ENCODE measurements at places on chromosomes 13 and 19.

DNA sequence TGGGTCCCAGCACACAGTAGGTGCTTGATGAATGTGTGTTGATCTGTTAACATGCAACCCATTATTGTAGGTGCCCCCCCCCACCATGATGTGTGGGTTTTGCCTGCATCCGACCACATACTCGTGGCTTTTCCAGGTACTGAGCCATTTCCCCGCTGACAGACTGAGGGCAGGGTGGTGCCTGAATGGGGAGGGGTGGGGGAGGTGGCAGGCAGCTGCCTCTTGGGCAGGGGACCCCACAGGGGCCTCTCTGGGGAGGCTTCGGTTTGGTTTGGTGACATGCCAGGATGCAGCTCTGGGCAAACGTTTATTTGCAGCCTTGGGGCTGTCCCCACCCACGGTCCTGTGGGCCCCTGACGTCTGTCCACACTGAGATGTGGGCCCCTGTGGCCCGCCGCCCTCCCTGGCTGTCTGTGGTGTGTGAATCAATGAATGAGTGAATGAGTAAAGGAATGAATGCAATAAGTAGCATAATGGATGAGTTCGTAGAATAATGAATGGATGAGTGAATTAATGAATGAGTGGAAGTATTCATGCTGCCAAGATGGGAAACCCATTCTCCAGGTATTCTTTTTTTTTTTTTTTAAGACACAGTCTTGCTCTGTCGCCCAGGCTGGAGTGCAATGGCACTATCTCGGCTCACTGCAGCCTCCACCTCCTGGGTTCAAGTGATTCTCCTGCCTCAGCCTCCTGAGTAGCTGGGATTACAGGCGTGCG, 9.0 kb upstream of the JUND start:
- DNase-seq: no peak

DNA sequence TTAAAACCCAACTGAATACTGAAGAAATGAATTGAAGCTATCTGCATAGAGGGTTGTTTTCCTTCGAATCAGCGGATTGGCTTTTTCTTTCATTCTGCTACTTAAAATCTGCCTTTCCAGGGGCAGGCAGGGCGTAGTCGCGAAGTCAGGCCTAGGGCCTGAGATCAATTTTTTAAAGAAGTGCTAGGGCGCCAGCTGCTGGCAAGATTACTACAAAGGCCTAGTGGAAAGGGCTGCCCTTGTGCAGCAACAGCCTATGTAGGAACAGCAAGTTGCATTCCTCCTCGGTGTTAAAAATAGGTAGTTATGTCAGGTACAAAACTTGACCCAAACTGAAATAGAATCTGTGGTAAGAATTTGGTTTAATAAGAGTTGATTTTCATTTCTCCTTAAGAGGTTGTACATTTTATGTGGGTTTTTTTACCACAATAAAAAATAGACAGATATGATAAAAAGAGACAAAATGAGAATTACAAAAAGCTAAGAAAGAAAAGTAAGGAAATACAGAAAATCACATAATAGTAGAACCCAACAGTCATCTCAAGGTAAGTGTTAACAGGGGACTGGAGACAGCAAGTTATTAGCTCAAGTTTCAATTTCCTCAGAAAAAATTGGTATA, 9.5 kb upstream of the URAD start:
- DNase-seq: peak; percentile 31

DNA sequence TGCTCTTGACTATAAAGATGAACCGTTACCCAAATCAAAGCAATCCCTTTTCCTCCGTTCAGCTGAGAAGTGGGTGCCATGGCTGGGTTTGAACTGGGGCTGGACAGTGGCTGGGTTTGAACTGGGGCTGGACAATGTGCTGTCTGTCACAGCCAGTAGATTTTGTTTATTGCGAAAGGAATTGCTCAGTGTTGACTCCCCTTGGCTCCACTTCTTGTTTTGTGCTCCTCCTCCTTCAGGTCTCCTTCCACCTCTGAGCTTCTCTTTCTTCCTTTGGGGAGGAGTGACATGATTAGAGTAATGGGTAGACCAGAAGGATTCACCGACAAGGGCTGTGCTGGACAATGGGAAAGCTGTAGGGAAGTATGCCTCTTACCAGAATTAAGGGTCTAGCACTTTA, 19.4 kb upstream of the MBNL2 start:
- no peak for DNase-seq

DNA sequence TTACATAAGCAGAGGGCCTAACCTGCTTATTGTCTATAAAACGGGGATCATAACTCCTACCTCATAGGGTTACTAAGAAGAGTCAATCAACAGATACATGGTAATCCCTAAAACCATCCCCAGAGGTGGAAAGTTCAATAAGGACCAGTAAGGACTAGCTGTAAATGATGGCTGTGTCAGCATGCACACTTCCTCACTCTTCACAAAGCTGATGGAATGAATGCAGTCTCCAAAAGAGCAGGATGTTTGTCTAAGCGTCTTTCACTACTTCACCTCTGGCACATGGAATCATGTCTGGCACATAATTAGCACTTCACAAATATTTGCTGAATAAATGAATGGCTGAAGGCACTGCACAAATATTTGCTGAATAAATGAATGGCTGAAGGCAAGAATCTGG, 134.2 kb downstream of the MIPEP start:
- DNase-seq: no peak

DNA sequence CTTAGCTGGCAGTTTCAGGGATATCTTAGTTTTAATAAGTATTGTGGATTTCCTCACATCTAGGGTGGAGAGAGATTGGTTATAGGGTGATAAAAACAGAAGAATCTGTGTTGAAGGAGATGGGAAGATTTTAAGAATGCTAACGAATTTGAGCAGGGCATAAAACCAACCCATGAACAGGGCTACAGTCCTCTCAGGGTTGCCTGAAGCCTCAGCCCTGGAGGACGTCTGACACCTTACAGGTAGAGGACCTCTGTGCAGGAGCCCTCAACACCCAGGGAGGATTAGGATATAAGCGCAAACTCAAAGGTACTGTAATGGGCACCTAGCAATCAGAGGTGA, 461 bp upstream of the WASF3 start:
- DNase-seq: no peak

All from thyroid gland (tissue), 4 donors.